ENCODE measurements at places on chromosomes 2 and 18. TPM values are rescaled to one million over a fixed set of nuclear protein-coding genes. Genes with fewer than 3 reads are reported as not detected.

CHN1 gene
- total RNA-seq, result 3.6 TPM

- DNase-seq, result no peak
Observed at GRCh38 chr18:67276638-67277037, 239.9 kb downstream of the DSEL start.

DNA sequence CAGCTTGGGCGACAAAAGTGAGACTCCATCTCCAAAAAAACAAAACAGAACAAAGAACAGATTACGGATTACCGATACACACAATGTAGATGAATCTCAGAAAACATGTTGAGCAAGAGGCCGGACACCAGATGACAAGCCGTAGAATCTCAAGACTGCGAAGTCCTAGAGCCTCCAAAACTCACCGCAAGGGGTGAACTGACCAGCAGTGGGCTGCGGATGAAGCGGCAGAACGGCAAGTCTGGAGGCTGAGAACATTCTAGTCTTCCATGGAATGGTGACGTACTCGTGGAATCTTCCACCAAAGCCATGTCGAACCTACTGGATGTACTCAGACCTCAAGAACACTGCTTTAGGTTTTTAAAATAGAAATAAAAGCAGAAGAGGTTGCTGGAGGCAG lies 198.8 kb downstream of the NDUFA10 start:
- no peak for DNase-seq

NAT8 gene
- not detected for total RNA-seq

LIMS3 gene
- total RNA-seq, result 1.1 TPM

- DNase-seq, result no peak
Observed at GRCh38 chr18:26710470-26711096, 154.9 kb downstream of the AQP4 start.

ARHGAP15 gene
- 0.42 TPM for total RNA-seq

- DNase-seq, result no peak
Observed at GRCh38 chr2:215531284-215531683, 95.4 kb upstream of the FN1 start.

METTL21A gene
- total RNA-seq, result 25.7 TPM

PDE11A gene
- total RNA-seq, result 0.61 TPM

GPR45 gene
- 0.30 TPM for total RNA-seq

GRCh38 chr2:107595749-107596148 lies 230.9 kb upstream of the RGPD4 start:
- no peak for DNase-seq

DNA sequence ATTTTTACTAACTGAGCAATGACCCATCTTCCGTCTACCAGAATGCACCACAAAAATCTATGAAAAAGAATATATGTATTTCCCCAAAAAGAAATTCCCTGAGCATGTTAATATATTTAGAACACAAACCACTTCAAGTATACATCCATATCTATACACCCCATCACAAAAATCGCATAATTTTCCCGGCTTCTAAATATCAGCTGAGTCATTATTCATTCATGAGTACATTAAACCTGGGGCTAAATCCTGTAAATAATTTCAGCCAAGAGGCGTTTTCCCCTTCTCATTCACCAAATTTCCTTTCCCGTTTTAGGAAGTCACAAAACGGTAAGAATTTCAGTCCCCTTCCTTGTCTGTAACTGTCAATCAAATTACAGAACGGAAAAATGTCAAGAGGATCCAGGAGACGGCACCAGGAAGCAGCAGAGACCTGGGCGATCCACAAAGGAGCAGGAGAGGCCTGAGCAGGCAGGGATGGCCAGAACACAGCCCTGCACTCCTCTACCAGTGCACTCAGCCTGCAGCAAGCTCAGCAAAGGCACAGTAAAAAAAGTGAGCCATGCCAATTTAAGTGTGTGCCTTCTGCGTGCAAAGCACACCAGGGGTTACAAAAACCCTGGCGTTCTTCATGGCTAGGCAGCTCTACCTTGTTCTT lies 300.7 kb downstream of the TCF4 start:
- no peak for DNase-seq

- no peak for DNase-seq
Observed at GRCh38 chr2:45840481-45840880, 189.0 kb downstream of the PRKCE start.

DNA sequence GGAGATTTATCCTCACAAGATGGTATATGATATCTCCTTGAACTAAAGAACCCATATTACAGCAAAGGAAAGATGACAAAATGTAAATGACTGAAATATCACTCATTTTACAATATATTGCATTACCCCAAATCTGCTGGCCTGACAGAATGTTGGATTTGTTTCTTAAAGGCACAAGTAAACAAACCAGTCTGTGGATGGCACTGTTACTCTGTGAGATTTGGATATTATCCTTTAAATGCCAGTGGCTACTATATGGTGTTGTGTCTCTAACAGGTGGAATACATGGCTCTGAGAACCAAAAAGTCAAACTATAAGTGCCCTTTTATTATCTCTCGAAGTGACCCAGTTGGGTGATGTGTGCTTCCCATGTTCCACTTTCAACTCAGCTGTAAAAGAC lies 125.7 kb downstream of the PDE1A start:
- no peak for DNase-seq

SPHKAP gene
- total RNA-seq, result not detected

GRCh38 chr2:48339451-48339850 lies 190.5 kb upstream of the STON1 start:
- no peak for DNase-seq

GRCh38 chr2:98445683-98446581 lies 1.3 kb downstream of the INPP4A start:
- DNase-seq, result no peak

DNA sequence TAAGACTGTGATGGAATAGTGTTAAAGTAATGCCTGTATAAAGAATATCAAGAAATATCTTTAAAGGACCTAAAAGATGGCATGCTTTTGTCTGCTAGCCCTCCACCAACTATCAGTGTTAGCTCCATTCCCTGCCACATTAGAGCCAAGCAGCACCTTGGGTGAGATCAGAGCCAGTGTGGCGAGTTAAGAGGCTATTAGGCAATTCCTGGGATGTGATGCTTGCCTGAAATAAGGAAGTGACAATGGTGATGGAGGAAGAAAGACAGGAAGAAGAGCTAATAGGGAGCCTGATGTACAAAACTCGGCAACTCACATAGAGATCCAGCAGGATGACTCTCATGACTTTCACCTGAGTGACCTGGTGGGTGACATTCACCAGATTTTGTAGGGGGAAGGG lies 143.5 kb downstream of the ZEB2 start:
- DNase-seq, result no peak

SERPINB3 gene
- total RNA-seq, result not detected

DNA sequence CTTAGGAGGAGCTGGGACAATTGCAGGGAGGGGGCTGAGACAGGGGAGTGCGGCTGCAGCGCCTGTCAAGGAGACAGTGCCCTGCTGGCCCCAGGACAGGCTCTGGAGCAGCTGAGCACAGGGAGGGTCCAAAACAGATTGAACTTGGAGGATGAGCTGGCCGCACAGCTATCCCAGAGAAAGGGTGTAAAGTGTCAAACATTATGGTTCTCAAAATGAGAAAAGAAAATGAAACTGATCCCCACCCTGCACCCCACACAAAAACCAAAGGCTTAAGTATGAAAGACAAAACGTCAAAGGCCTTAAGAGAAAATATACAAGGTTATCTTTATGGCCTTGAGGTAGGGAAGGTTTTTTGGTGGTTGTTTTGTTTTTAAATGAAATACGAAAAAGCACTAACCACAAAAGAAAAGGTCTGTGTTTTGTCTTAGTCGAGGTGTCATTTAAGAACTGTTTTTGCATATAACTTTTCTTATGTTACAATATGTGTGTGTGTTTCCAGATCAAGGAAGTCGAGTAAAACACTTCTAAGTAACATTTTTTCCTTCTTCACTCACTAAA lies 111.8 kb downstream of the HDAC4 start:
- no peak for DNase-seq

DNA sequence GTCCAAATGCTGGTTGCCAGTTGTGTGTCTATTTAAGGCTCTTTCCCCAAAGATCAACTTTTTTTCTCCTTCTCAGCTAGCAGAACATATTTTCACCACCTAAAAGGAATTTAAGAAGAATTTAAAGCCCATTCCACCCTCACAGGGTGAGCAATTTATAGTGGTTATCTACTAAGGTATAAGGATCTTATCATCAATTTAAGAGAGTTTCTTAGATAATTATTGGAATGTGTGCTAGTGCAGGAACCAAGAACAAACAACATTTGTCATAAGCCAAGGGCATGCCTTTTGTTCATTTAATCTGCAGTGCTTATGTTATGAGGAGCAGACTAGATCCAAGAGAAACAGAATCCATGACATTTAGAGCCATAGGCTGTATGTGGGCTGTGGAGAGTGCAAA lies 37.2 kb downstream of the NLRC4 start:
- no peak for DNase-seq

LYPD6 gene
- 3.0 TPM for total RNA-seq

MARCO gene
- total RNA-seq, result 0.54 TPM

GRCh38 chr2:216736326-216736725 lies 41.0 kb upstream of the IGFBP5 start:
- DNase-seq, result no peak

IL36B gene
- total RNA-seq, result not detected

GRCh38 chr18:14916181-14916580 lies 168.2 kb downstream of the ANKRD30B start:
- DNase-seq, result no peak

- no peak for DNase-seq
Observed at GRCh38 chr18:51068105-51068504, 38.1 kb downstream of the SMAD4 start.

GRCh38 chr2:10305715-10306114 lies 3.0 kb downstream of the HPCAL1 start:
- DNase-seq, result no peak

GRCh38 chr2:138689705-138690104 lies 90.5 kb downstream of the NXPH2 start:
- DNase-seq, result no peak

Data from HCT116 (cell line).